Coronary artery (tissue), 2 donors: ENCODE measurements at places on chromosomes 3 and 15.

DNA sequence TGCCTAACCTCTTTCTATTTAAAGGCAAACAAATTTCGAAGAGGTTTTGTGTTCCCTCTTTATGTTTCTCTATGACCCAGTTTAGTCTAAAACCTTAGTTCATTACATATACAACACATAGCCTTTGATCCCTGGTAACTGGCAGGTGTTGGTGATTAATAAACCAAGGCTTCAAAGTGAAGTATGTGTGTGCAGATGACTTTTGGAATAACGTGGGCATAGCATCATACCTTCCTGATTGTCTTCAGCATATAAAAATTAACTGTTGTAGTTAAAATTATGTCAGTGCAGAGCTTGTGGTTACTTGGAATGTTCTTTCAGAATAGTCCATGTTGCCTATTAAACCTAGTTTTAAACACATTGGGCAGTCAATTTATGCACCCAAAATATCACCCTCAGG lies 608.3 kb downstream of the ROBO2 start:
- no peak for DNase-seq

GRCh38 chr15:60772395-60773120 lies 293.6 kb upstream of the ICE2 start:
- DNase-seq = no peak

GRCh38 chr15:90471769-90472168 lies 58.0 kb upstream of the CRTC3 start:
- no peak for DNase-seq

DNA sequence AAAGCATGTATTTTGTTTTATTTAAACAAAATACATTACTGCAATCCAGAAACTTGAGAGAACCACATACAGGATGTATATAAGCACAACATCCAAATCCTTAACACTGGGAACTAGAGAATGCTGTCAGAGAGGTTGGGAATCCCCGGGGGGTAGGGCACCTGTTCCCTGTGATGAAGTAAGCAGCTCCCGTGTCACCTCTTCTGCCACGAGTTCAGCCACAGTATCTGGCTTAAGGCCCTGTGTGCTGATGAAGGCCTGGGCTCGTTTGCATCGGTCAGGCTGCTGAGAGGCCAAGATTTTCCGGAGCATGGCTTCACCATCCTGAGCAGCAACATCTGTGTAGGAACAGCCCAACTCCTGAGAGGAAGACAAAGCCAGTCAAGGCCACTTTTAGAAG lies 36.4 kb downstream of the EIF3J start:
- no peak for DNase-seq

- DNase-seq = no peak
These were observed 121.6 kb downstream of the SUCNR1 start for GRCh38 chr3:151995091-151995490.
